ENCODE measurements at places on chromosomes 7 and 10.

DNA sequence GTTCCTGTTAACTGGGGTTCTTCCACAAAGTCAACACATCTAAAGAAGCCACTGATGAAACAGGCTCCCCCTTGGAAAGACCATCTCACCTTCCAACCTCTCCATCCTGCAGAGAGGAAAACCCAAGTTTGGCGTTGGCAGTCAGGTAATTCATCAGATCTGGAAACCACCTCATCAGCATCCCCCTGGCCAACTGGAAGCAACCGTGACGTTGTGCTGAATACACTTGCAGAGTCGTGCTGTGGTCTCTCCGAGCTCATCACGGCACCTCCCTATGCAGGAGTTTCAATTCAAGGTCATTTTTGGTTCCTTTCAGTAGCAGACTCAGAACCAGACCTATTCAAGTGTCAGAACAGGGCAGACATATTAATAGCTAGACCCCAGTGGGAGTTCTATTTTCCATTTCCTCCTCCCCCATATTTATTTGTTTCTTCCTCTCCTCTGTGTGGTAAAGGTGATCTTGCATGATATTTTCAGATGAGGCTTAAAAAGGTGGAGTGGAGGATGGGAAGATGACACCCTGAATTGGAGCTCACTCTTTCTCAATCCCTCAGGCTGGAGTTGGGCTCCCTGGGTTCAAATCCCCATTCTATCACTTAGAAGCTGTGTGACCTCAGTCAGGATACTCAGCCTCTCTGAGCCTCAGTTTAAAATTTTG, 149.1 kb upstream of the ADO start:
- no peak for DNase-seq

- DNase-seq = no peak
Observed at GRCh38 chr10:43596546-43596945, 9.7 kb upstream of the ZNF485 start.

- DNase-seq = no peak
Observed at GRCh38 chr10:9781666-9782065, 1236.0 kb upstream of the CELF2 start.

DNA sequence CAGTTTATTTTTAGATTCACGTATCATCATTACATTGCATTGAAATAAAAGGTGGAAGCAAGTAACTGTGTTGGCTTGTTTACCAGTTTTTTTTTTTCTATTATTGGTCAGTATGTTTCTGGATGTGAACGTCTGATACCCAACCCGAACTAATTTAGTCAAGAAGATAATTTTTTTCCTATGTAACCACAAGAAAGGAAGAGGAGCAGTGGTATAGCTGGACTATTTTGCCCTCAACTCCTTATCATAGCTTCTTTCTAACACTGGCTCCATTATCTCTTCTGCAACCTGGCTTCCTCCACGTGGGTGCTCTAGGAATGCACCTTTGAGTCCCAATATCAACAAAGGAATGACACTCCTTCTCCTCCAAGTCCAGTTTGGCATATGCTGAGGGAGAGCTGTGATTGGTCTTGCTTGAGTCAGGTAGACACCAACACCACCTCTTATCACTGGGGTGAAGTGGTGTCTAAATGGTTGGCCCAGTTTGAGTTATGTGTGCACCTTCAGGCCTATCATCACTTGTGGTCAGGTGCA, 29.4 kb downstream of the OR9A2 start:
- DNase-seq = no peak

- no peak for DNase-seq
Observed at GRCh38 chr10:67883710-67884312, 645 bp upstream of the SIRT1 start.

DNA sequence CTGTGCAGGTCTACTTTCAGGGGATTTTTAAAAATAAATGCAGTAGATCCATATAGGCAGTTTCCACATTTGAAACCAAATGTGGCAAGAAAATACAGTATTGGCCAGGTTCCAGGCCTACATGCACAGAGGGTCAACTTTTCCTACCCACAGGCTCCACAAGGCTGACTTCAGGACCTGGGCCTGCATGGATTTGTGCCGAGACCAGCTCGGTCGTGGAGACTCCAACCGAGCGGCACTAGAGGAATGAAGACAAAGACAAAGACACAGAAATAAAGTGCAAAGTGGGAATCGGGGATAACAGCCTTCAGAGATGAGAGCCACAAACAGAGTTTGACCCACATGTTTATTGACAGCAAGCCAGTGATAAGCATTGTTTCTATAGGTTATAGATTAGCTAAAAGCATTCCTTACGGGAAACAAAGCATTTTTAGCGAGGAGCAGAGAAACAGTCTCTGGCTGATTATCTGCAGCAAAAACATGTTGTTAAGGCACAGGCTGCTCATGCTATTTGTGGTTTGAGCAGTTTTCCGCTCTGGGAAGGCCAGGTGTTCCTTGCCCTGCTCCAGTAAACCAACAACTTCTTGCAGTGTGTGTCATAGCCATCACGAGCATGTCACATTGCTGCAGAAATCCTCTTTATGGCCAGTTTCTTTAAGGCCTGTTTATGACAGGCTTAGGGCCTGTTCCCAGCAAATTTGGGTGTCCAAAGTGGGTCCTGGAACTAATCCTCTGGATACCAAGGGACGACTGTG, 52.6 kb downstream of the ZNF37A start:
- DNase-seq = no peak

DNA sequence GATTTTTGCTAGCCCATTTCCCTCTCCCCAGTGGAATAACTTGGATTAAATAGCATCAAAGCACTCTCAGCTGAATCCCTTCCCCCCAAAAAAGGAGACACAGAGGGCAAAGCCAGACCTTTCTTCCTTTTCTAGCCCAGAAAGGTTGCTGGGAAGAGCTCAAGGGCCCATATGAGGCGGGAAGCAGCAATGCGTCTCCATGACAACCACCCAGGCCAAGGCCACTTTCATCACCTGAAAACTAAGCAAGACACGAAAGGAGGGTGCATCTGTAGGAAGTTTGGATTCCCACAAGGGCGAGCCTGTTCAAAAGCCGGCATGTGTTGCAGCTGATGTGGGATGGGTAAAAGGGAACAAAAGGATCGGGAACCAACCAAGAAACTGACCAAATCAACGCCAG, 229.1 kb downstream of the PLXNA4 start:
- no peak for DNase-seq

- no peak for DNase-seq
Observed at GRCh38 chr10:97574374-97575126, 2.0 kb downstream of the ANKRD2 start.

- no peak for DNase-seq
Observed at GRCh38 chr10:200405-200804, 65.2 kb downstream of the ZMYND11 start.

- no peak for DNase-seq
Observed at GRCh38 chr7:38727184-38727940, 96.2 kb upstream of the AMPH start.

DNA sequence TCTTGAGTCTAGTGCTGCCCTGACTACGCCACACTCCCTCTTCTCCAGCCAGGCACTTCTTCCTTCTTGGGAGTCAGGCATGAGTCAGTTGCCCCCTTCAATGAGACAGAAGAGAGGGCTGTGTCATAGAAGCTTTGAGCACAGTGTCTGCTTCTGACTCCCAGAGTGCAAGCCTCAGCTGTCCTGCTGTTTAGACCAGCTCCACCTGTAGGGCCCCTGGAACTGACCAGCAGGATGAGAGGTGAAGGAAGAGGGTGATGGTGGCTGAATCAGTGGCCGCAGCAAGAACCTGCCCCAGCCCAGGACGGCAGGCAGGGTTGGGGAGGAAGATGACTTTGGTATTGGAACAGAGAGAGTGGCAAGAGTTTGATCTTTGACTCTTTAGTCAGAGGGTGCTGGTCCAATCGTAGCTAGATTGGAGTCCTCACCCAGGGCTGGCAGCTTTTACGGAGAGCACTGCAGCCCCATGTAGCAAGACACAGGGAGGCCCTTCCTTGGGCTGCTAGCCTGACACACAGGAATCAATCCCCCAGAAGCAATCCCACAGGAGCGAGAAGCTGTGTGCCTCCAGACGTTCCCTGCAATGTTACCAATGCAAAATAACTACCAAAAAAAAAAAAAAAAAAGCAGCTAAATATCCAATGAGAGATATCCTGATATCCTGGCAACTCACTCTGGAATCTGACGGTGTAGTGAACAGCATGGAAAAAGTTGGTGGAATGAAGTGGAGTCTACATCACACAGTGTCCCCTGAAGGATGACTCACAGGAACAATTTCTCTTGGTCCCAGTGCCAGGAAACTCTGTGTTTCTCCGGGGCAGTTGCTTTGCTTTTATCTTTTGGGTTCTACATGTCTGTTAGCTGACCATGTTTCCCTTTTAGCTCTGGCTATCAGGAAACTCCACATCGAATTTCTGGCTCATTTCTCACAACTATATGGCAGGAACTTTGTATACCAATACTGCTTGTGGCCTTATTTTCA, 6.9 kb downstream of the C10orf62 start:
- DNase-seq = no peak

DNA sequence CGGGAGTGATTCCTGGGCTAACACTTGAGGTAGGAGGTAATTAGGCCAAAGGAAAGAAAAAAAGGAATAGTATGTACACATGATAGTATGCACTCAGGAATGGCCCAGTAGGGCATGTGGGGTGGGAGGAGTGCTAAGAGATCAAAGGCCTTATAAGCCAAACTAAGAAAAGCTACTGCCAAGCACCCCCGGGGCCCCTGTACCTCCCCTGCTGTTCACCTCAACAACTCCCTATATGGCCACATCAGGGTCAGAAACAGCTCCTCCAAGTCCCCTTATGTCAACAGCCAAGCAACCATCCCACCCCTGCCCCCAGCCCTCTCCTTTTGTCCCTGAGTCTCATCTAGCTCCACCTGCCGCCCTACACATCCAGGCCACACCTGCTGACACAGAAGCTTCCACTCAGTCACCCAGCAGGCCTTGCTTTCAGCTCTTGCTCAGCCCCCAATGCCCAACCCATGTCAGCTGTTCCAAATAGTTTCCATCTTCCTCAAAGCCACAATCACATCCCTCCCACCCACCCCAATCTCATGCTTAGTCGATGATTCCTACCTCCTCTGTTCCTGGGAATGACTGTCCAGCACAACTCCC, 80.2 kb downstream of the SORBS1 start:
- no peak for DNase-seq

- no peak for DNase-seq
Observed at GRCh38 chr10:77021966-77022490, 615.6 kb downstream of the KCNMA1 start.

GRCh38 chr10:88172159-88172558, 308.7 kb downstream of the PTEN start:
- no peak for DNase-seq

- no peak for DNase-seq
Observed at GRCh38 chr10:69458430-69459100, 7.3 kb downstream of the TSPAN15 start.

DNA sequence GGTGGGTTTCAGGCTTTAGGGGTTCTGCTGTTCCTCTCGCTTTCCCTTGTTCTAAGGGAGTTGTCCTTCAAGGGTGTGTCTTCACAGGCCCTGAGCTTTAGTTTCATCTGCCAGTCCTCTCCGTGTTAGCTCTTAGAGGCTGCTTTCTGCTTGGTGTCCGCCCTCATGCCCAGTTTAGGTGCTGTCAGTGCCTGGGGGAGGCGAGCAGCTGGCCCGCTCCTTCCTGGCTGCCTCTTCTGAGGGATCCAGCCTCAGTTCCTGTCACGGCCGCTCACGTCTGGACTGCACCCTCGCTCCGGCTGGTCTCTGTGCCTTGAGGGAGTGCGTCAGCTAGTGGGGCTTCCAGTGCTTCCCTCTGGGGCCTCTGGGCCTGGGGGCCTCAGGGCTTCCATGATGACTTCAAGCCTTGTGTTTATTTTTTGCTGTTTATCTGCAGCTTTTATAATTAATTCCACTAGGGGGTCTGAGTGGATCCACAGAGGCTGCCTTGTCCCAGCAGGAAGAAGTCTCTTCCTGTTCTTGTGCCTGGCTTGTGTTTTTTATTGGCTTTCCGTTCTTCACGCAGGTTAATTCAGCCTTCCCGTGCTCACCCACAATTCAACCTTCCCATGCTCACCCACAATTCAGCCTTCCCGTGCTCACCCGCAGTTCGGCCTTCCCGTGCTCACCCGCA, 33.0 kb downstream of the WDR37 start:
- no peak for DNase-seq

DNA sequence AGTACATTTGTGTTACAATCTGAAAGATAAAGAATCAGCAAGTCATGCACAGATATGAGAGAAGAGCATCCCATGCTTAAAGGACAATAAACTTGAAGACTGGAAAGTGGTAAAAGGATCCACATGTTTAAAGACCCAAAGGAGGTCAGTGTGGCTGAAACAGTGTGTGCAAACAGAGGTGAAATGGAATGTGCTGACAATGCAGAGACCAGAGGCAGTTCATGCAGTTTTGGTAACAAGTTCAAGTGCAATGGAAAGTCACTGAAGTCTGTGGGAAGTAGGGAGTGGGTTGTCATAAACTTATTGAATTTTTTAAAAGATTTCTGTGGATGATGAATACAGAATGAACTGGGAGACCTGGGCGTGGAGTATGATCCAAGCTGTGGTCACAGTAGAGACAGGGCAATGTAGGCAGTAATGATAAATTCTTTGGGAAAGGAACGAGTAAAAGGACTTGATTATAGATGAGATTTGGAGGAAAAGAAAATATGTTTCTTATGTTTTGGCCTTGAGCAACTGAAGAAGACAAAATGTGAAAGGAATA, 408.0 kb downstream of the HGF start:
- DNase-seq = no peak

- DNase-seq = no peak
Observed at GRCh38 chr10:14485986-14486385, 155.3 kb upstream of the FRMD4A start.

DNA sequence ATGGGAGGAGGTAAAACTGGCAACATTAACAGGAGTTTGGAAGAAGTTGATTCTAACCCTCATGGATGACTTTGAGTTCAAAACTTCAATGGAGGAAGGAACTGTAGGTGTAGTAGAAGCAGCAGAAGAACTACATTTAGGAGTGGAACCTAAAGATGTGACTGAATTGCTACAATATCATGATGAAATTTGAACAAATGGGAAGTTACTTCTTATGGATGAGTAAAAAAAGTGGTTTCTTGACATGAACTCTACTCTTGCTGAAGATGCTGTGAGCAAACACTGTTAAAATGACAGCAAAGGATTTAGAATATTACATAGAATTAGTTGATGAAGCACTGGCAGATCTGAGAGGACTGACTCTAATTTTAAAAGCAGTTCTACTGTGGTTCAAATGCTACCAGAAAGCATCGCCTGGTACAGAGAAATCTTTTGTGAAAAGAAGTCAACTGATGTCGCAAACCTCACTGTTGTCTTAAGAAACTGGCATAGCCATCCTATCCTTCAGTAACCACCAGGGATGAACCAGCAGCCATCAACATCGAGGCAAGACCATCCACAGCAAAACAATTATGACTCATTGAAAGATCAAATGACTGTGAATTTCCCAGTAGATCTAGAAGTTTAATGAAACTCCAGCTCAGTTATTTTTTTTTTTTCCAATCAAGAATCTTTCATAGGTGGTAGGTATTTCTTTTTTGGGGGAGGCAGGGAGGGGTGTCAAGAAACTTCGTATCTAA, 20.8 kb downstream of the BRAF start:
- DNase-seq = no peak

- no peak for DNase-seq
Observed at GRCh38 chr7:139557857-139558581, 34.5 kb downstream of the CLEC2L start.

- DNase-seq = no peak
Observed at GRCh38 chr7:102317231-102318059, 30.8 kb downstream of the SH2B2 start.
